Stimulated activated CD4-positive, alpha-beta T cell treated with anti-CD3 and anti-CD28 coated beads, Interleukin-1b, Interleukin-23, amount 100 ng/mL, for 1 hour (primary cell): ENCODE measurements at places on chromosomes 2 and 18.

- no peak for DNase-seq
Measured at GRCh38 chr2:100494712-100495111, 24.4 kb downstream of the NMS start.

DNA sequence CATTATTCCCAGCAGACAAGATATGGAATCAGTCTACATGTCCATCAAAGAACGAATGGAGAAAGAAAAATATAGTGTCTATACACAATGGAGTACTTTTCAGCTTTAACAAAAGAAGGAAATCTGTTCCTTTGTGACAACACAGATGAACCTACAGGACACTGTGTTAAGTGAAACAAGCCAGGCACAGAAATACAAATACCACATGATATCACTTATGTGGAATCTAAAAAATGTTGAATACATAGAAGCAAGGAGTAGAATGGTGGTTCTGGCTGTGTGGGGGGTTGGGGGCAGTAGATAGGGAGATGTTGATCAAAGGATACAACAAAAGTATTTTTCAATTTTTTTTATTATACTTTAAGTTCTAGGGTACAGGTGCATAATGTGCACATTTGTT lies 347.7 kb upstream of the MAP2 start:
- DNase-seq: no peak

DNA sequence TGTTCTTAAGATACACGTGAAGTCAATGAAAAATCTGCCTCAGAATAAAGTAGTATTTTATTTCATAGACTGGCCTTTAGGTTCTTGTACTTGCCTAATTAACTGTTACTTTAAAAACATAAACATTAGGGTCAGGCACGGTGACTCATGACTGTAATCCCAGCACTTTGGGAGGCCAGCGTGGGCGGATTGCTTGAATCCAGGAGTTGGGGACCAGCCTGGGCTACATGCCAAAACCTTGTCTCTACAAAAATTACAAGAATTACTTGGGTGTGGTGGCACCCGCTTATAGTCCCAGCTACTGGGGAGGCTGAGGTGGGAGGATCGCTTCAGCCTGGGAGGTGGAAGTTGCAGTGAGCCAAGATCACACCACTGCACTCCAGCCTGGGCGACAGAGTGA lies 16.0 kb upstream of the SNORC start:
- DNase-seq: no peak

DNA sequence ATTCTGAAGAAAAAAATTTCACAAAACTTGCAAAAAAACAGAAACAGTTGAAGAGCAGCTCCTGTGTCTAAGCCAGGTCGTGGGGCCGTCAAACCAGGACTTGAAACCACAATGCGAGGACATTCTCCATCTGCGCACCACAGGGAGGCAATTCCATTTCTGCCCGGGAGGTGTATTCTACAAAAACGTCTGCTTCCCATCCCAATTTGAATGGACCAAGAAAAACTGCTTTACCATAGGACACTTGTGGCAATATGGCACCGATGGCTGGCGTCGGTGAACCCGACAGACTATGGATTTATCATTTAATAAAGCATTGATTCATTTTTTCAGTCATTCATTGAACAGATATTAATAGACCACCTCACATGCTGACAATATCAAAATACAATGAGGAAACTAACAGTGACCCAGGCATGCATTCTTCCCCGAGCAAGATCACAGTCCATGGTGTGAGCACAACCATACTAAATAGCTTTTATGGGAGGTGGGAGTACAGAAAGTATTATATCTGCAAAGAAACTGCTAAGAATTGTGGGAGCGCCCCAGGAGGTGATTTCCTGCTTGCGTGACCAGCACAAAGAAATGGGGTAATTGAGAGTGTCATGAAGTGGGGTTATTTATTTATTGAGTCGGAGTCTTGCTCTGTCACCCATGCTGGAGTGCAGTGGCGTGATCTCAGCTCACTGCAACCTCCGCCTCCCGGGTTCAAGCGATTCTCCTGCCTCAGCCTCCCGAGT lies 10.5 kb upstream of the ZAP70 start:
- no peak for DNase-seq

DNA sequence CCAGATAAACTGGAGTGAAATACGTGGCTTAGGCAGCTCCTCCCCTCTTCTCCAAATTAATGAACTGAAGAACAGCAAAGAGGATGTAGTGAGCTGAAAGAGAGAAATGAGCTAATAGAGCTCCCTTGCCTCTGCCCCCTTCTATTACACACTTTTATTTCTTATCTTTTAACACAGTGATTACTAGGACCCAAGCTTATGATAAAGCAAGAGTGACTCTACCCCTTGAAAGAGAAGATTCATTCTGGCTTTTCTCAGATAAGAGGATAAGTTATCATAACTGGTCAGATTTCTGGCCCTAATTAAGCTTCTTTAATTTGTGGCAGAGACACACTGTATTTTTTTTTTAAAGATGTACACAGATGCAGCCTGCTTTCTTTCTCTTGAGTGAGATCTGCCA lies 102.2 kb downstream of the MSTN start:
- no peak for DNase-seq

- DNase-seq: no peak
Measured at GRCh38 chr18:59650266-59650820, 46.9 kb downstream of the CCBE1 start.

DNA sequence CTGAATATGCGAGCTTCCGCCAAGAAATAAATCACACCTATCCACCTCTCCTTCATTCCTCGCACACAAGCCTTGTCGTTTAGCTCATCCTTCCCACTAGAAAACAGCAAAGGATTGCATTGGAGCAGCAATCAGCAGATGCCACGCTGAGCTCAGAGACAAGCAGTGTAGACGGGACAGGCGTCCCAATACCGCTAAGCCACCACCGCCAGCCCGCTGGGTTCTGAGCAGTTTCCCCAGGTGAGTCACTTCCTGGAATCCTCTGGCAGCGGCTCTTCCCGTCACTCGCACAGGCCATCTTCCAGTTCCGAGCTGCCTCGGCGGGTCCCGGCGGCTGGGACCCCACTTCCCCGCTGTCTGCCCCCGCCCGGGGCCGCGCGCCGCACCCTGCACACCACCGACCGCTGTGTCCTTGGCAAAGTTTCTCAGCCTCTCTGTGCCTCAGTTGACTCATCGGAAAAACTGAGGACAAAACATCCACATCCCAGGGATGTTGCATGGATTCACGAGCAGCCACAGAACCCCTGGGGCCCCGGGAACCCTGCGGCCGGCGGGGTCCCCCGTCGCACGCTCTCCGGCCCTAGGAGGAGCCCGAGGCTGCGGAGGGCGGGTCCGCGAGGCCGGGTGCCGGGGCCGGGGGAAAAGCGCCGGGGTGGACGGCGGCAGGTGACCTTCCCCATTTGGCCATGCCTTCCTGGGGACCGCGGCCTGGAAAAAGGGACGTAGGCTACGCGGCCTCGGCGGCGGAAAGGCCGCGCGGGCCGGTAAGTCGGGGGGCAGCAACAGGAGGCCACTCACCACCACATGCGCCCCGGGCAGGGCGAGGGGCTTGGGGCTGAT lies 573 bp downstream of the KDSR start:
- no peak for DNase-seq

DNA sequence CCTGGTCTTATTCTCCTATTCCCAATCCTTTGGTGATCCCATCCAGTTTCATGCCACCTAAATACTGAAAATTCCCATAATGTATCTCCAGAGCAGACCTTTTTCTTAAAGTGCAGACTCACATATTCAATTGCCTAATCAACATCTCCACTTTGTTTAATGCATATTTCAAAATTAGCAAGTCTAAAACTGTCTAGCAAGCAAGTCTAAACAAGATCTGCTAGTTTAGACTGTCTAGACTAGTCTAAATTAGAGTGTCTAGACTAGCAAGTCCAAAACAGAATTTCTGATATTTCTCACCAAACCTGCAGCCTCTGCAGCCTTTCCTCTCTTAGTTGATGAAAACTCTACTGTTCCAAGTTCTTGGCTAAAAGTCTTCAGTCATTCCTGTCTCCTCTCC lies 44.6 kb downstream of the THUMPD2 start:
- no peak for DNase-seq

DNA sequence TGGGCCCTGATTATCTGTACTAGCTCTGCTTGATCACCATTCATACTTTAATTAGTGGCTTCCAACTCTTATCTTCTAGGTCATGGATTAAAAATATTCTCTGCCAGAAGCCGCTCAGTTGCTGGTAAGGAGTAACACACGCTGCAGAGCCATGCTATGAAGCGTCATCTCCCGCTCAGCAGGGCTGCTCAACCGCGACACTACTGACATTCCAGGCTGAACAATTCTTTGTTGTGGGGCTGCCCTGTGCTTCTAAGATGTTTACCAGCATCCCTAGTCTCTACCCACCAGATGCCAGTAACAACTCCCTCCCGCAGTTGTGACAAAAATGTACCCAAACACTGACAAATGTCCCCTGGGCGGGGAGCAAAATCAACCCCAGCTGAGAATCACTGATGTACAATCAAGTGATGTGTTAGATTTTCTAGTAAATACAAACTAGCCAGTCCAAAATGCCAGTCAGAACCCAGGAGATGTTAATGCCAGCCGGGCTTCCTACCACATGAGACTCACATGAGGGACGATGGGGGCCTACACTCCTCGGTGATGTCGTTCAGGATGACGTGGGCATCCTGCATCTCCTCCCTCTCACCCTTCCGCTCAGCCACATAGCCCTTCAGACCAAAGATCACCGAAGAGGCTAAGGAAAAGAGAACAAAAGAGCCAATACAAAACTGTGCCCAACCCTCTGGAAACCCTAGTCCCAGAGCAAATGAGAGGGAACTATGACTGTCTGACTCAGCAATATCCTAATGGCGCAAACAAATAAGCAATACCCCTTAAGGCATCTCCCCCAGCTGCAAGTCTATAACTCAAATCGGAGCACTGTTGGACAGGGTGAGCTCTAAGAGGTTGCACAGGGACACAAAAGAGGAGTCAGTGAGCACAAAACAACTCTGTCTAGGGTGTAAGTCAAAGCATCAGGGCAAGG lies 15.6 kb downstream of the ILKAP start:
- DNase-seq: no peak

DNA sequence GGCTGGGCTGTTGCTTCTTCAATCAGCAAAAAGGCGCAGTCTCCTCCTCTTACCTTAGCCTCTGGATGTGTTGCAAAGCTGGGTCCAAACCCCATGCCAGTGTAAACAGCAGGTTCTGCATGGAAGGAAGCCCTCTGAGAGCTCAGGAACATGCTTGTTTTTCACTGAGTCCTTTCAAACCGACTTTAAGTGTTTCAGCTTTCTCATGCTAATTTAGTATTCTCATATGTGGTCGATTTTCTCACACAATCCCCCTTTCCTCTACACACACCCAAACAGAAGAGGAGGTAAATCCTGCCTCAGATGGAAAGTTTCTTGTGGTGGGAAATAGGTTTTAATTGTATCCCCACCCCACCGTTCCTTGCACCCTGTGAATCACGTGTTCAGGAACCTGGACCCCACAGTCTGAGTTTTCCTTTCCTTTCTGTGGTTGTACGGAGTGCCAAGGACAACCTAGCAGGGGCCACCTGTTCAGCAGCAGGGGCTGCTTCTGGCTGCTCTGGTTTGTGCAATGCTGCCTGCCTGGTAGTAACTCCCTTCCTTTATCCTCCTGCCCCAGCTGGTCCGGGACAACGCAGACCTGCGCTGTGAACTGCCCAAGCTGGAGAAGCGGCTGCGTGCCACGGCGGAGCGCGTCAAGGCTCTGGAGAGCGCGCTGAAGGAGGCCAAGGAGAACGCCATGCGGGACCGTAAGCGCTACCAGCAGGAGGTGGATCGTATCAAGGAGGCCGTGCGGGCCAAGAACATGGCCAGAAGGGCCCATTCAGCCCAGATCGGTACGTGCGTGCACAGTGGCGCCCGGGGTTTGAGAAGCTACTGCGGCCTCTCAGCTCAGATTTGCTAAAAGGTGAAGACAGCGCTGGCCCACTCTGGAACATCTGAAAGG lies 28.7 kb upstream of the LYPD6B start:
- DNase-seq: no peak

- no peak for DNase-seq
Measured at GRCh38 chr2:234795272-234795920, 156.4 kb upstream of the SH3BP4 start.

- no peak for DNase-seq
Measured at GRCh38 chr18:12271376-12272235, 17.4 kb downstream of the CIDEA start.

DNA sequence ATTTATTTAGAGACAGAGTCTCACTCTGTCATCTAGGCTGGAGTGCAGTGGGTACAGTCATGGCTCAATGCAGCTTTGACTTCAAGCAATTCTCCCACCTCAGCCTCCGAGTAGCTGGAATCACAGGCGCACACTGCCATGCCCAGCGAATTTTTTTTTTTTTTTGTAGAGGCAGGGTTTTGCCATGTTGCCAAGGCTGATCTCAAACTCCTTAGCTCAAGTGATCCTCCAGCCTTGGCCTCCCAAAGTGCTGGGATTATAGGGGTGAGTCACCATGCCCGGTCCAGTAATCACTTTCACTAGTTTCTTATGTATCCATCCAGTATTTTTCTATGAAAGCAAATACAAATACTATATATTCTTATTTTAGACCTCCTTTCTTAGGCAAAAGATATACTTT lies 24.0 kb downstream of the PRKAG3 start:
- DNase-seq: no peak

DNA sequence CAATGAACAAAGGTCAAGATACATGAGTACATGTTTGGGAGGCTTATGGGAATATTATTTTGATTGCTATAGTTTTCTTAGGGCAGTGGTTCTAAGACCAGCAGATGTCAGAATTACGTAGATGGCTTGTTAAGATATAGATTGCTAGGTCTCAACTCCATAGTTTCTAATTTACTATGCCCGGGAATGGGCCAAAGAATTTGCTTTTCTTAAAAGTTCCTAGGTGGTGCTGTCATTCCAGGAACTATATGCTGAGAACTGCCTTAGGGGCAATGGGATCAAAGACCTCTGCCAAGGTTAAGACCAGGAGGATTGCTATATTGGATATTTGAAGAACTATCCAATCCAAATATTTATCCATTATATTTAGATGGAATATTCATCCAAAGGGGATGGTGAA lies 141.8 kb downstream of the FSIP2 start:
- DNase-seq: no peak

GRCh38 chr18:47545613-47546012 lies 294.2 kb upstream of the SKOR2 start:
- DNase-seq: no peak

GRCh38 chr2:45259138-45259537 lies 249.9 kb upstream of the SIX2 start:
- DNase-seq: no peak

DNA sequence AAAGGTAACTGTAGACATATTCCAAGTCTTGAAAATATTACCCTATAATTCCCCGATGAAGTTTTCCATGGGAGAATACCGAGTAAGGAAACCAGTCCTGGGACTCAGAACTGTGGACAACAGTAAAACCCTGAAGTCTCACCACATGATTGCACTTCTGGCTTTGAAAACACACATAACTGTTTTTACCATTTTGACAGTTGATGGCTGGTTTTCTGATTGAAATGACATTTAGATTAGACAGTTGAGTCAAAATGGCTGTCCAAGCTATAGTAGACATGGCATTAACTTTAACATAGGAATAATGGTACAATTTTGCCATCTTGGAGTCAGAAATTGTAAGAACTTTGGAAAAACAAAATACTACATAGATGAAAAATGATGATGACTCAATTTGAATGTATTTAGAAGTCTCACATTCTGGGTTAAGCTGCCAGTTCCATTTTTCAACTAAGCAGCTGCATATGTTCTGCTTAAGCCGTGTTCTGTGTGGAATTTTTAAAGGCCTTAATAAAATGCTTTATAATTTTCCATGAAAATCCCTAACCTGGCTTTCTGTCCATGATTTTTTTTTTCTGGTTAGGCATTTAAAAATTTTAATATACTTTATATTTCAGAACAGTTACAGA lies 38.3 kb upstream of the WIPF1 start:
- DNase-seq: no peak
